Ovary (tissue), 10 donors: ENCODE measurements at places on chromosomes 1 and 21. TPM values are rescaled to one million over a fixed set of nuclear protein-coding genes. Genes with fewer than 3 reads are reported as not detected.

DDR2 gene
- 79.0 TPM for total RNA-seq

PTPRC gene
- 6.0 TPM for total RNA-seq

CD160 gene
- not detected for total RNA-seq

S100A7 gene
- total RNA-seq = not detected

OVAAL gene
- total RNA-seq = not detected

SRSF4 gene
- total RNA-seq = 91.1 TPM

VHLL gene
- total RNA-seq = 0.33 TPM

PSMG1 gene
- total RNA-seq = 16.2 TPM

RAB3B gene
- total RNA-seq = 2.9 TPM

TEDDM1 gene
- not detected for total RNA-seq

DNAJC8 gene
- total RNA-seq = 77.9 TPM
